ENCODE measurements at places on chromosomes 7 and 10.

GRCh38 chr10:91049296-91049987, 128.6 kb upstream of the ANKRD1 start:
- no peak overlapping the region for H3K27ac ChIP-seq
- H3K4me3 ChIP-seq = no peak overlapping the region
- no peak for DNase-seq
- H3K27me3 ChIP-seq = no peaks in the 10 kb centered on the region
- peaks cover 15% of the 10 kb centered on the region for H3K4me1 ChIP-seq
- H3K36me3 ChIP-seq = no peaks in the 10 kb centered on the region

GRCh38 chr10:69786791-69787190, 14.9 kb upstream of the COL13A1 start:
- no peaks in the 10 kb centered on the region for H3K36me3 ChIP-seq
- DNase-seq = no peak
- no peaks in the 10 kb centered on the region for H3K27me3 ChIP-seq

DNA sequence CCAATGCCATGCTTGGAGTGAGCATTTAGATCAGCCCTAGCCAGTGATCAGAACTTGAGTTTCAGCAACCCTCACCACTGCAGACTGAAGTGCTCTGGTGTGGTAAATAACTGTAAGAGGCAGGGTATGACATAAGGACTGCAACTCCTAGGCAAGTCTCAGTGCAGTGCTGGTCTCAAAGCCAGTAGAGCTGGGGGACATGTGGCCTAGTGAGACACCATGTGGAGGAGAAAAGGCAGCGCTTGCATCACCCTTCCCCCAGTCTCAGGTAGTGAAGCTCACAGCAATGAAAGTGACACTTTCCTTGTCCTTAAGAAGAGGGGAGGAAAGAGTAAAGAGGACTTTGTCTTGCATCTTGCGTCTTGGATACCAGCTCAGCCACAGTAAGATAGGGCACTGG, 386.8 kb upstream of the POT1 start:
- H3K4me1 ChIP-seq = no peaks in the 10 kb centered on the region
- DNase-seq = no peak
- H3K36me3 ChIP-seq = no peaks in the 10 kb centered on the region
- H3K4me3 ChIP-seq = no peak overlapping the region

- H3K36me3 ChIP-seq = no peaks in the 10 kb centered on the region
- H3K4me3 ChIP-seq = no peak overlapping the region
- no peaks in the 10 kb centered on the region for H3K4me1 ChIP-seq
- H3K27me3 ChIP-seq = no peaks in the 10 kb centered on the region
- H3K27ac ChIP-seq = no peak overlapping the region
These were observed 472.2 kb downstream of the ARL4A start for GRCh38 chr7:13159467-13160184.

GRCh38 chr10:49090696-49091380, 24.5 kb downstream of the VSTM4 start:
- H3K4me1 ChIP-seq = peaks cover 22% of the 10 kb centered on the region
- H3K36me3 ChIP-seq = no peaks in the 10 kb centered on the region
- H3K27me3 ChIP-seq = no peaks in the 10 kb centered on the region
- H3K27ac ChIP-seq = no peak overlapping the region
- no peak overlapping the region for H3K4me3 ChIP-seq

All from esophagus muscularis mucosa (tissue), 4 donors.